ENCODE measurements at places on chromosomes 2 and 18. TPM values are rescaled to one million over a fixed set of nuclear protein-coding genes. Genes with fewer than 3 reads are reported as not detected.

GRCh38 chr18:63085611-63086010 lies 234.0 kb downstream of the BCL2 start:
- no peak for DNase-seq

Gene GALNT5
- total RNA-seq: 16.3 TPM

Gene FTCDNL1
- 2.2 TPM for total RNA-seq

- no peak for DNase-seq
Measured at GRCh38 chr2:234752966-234753365, 198.9 kb upstream of the SH3BP4 start.

Gene TNFRSF11A
- total RNA-seq: 11.0 TPM

GRCh38 chr18:6313415-6313814 lies 101.3 kb downstream of the L3MBTL4 start:
- no peak for DNase-seq

GRCh38 chr2:65722028-65722778 lies 289.8 kb upstream of the SPRED2 start:
- peak; percentile 80 for DNase-seq

DNA sequence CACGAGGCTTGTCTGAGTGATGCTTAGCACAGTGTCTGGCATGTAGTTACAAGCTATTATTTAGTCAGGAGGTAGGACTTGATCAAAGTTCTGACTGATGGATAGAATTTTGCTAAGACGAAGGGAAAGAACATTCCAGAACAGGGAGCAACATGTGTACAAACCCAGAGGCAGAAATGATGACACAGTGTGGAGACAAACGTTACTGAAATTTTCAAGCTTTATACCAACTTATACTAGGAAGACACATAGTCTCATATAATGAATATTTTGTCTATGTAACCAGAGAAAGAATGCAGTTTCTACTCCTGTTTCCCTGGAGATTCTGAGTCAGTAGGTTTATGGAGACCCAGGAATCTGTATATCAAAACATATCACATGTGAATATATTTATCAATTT lies 123.4 kb downstream of the FAM124B start:
- DNase-seq: no peak

GRCh38 chr2:165238295-165238694 lies 919 bp upstream of the SCN2A start:
- peak; percentile 42 for DNase-seq

Gene CPLX4
- not detected for total RNA-seq

DNA sequence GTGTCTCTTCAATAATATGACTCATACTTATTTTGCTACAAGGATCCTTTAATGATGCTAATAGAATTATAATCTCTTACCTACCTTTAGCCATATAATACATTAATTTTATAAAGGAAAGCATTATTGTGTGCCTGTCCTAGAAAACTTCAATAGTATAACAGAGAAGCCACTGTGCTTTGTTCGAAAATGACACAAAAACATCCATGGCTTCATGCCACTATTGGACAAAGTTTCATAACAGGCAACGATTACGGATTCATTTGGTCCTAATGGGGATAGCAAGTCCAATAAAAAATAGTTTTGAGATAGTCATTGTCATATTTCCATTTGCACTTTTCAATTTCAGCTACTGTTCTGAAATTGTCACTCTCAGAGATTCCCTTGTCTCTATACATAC lies 52.5 kb upstream of the CCDC150 start:
- DNase-seq: no peak

DNA sequence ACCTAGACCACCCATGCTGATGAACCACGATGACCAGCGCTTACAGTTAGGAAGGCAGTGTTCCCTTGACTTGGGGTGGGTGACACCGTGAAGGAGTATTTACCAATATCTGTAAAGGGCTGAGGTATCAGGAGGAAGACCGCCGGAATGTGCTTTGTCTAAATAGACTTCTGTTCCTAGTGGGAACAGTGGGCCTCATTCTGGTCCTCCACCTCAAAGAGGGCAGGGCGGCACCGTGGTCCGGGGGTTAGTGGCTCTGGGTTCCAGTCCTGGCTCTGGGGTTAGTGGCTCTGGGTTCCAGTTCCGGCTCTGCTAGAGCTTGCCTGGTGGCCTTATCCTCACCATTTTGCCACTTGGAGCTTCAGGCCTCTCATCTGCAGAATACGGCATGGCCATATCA lies 91.6 kb upstream of the SMAD2 start:
- DNase-seq: no peak

- DNase-seq: no peak
Measured at GRCh38 chr2:127570282-127571250, 35.1 kb downstream of the MYO7B start.

Gene CCDC150
- total RNA-seq: 6.2 TPM

GRCh38 chr2:176508374-176508773 lies 239.1 kb downstream of the MTX2 start:
- no peak for DNase-seq

GRCh38 chr18:4854671-4855070 lies 342.4 kb downstream of the AKAIN1 start:
- DNase-seq: no peak

DNA sequence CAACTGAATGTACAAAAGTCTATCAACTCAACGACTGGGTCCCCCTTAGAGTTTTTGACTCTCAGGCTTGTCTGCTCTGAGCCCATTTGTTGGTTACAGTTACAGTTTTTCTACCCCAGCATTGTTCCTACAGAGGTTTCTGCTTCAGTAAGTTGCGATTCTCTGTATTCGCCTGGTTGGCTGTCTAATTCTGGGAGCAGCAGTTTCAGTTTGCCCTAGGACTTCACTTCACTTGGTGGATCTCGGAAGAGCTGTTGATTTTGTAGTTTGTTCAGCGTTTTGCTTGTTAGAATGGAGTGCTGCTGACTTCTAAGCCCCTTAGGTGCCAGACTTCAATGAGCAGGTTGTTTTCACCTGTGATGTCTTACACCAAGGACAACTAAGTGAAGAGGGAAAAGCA lies 296.5 kb upstream of the EPAS1 start:
- no peak for DNase-seq

Gene FOXD4L1
- 0.20 TPM for total RNA-seq

Gene ONECUT2
- 1.7 TPM for total RNA-seq

Gene RAPH1
- 22.1 TPM for total RNA-seq

DNA sequence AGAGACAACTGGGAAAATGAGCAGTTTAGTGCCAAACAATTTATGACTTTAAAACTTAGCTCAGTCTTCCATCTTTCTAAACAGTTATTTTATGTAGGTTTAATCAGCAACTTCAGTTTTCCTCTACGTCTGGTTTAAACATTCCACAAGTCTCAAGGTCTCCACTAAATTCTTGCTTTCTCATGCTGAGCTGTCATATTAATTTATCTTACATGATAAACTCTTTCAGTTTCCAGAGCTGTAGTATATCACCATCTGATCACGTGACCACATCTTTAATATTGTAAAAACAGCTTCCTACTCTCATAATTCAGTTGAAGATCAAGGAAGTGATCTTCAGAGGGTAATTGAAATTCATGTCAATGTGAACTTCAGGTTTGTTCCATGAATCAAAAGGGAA lies 158.6 kb downstream of the ZNF804A start:
- no peak for DNase-seq

GRCh38 chr18:35564795-35565453 lies 16.6 kb upstream of the GALNT1 start:
- no peak for DNase-seq

DNA sequence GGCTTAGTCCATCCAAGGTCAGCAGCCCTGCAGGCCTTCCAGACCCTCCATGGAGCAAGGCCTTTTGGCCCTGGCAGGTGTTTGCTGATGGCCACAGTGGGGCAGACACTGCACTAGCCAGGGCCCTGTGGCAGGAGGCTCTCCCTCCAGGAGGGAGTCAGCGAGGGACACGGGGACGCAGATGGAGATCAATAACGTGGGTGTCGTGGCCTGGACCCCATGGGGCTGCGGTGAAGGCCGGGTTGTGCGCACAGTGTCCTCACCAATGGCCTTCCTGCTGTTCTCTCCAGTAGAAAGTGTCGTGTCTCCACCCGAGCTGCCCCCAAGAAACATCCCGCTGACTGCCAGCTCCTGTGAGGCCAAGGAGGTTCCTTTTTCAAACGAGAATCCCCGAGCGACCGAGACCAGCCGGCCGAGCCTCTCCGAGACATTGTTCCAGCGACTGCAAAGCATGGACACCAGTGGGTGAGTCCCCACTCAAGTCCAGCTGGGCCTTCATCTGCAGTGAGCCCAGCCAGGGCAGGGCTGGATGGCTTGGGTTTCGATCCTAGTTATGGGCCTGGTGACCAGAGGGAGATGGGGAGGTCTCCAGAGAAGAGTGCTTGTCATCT lies 65.4 kb downstream of the INPP5D start:
- no peak for DNase-seq

DNA sequence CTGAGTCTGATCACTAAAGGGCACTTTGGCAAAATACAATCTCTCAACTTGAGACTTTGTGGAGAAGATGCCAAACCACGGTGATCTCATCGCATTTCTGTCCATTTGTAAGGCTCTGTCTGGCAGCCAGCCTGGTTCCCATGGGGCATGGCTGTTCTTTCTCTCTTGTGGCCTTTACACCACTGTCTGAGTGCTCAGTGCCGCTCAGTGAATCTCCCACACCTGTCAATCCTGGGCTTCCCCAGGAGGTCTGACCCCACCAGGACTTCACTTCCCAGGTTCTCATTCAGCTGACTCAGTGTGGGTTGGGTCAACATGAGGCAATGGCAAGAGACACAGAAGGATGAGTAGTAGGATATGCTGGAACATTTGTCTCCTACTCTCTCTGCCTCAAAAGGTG lies 96.8 kb upstream of the TRIB2 start:
- no peak for DNase-seq

GRCh38 chr2:217048730-217049129 lies 188.9 kb upstream of the TNP1 start:
- DNase-seq: no peak

DNA sequence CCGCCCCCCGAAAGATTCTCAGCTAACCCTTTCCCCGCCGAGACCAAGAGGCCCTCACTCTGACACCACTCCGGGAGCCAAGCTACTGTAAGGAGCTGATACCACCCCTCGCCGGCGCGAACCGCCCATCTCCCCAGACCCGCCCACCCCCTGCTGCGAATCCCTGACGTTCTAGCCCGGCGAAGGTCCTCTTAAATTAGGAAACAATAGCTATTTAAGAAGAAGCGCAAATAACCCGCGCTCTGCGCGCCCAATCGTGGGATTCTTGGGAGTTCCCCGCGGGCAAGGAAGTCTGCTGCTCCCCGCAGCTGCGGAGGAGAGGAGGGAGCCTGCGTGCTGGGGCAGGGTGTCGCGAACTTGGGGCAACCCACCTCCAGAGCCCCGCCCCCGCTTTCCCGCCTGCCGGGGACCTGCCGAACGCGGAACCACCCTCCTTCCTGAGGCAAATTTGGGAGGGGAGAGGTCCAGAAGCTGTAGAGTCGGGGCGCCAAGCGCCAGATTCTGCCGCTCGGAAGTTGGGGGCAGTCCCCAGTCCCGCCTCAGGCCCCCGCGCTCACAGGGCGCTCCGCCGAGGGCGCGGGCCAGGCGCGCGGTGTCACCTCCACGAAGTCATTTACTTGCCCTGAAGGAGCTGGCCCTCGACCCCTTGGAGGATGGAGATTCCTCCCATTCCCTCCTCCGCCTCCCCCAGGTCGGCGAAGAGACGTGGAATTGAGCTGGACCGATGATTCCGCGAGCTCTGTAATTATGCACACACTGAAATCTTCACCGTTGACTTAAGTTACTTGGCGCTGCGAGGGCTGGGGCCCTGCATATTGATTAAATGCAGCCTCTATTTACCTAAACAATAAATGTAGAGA lies 8.4 kb upstream of the SP9 start:
- DNase-seq: no peak

DNA sequence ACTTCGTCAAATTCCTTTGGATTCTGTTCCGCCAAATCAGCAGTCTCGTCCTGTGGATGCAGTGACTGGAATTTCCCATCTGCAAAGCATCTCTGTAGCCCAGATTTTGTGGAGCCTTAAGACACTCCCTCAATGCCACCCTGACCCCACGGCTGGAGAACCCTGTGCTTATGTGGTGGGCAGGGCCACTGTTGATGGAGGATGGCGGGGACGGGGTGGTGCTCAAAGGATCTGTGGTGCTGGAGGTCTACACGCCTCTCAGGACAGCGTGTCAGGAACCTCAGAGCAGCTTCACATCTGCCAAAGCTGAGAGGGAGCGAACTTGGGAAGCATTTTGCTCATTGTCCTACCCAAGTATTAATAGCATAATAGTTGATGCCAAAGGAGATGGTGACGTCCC lies 200.1 kb downstream of the MGAT5 start:
- no peak for DNase-seq

Measured in hepatocyte (in vitro differentiated cells).